ENCODE measurements at places on chromosomes 16 and 17. TPM values are rescaled to one million over a fixed set of nuclear protein-coding genes. Genes with fewer than 3 reads are reported as not detected.

Gene SMTNL2
- 1.5 TPM for total RNA-seq

Gene ZSCAN10
- total RNA-seq: not detected

Gene C17orf78
- not detected for total RNA-seq

Gene PDP2
- total RNA-seq: 7.7 TPM

Gene MT4
- total RNA-seq: not detected
